Daoy (cell line): ENCODE measurements at places on chromosomes 11 and 22. TPM values are rescaled to one million over a fixed set of nuclear protein-coding genes. Genes with fewer than 3 reads are reported as not detected.

The PTPN5 gene
- total RNA-seq: 0.29 TPM in 1 of 2 replicates, not detected in the other

The TRPM5 gene
- total RNA-seq: 0.11 TPM in 1 of 2 replicates, not detected in the other

The GAB2 gene
- total RNA-seq: 0.98 and 1.9 TPM in 2 replicates

The SEPTIN3 gene
- total RNA-seq: 0.74 and 0.77 TPM in 2 replicates

The MRGPRF gene
- total RNA-seq: not detected in 2 replicates

The TSPAN32 gene
- total RNA-seq: not detected in 2 replicates

The GUCY1A2 gene
- total RNA-seq: 0.71 and 1.1 TPM in 2 replicates

The SLN gene
- total RNA-seq: 0.80 TPM in 1 of 2 replicates, not detected in the other

The SPI1 gene
- not detected in 2 replicates for total RNA-seq

The CD3D gene
- 0.51 TPM in 1 of 2 replicates, not detected in the other for total RNA-seq

The TYMP gene
- 5.1 and 5.3 TPM in 2 replicates for total RNA-seq

The ROBO4 gene
- total RNA-seq: 0.69 and 3.6 TPM in 2 replicates

The MYRF gene
- total RNA-seq: 0.68 and 2.1 TPM in 2 replicates

The PCSK7 gene
- total RNA-seq: 33.7 and 38.0 TPM in 2 replicates

The PITPNM1 gene
- total RNA-seq: 24.6 and 32.1 TPM in 2 replicates

The OR52A1 gene
- under 0.01 TPM in 1 of 2 replicates, not detected in the other for total RNA-seq

The MPEG1 gene
- not detected in 2 replicates for total RNA-seq

The TMEM25 gene
- 2.8 and 8.7 TPM in 2 replicates for total RNA-seq

The WNT7B gene
- 13.3 and 15.7 TPM in 2 replicates for total RNA-seq

The LRRC10B gene
- 0.23 and 1.8 TPM in 2 replicates for total RNA-seq

The TRIM49 gene
- total RNA-seq: not detected in 2 replicates
